Transverse colon (tissue), 4 donors: ENCODE measurements at places on chromosomes 12 and 14.

GRCh38 chr12:49088150-49088931 is 6.3 kb downstream of the DHH start:
- DNase-seq, result peak; percentile 73

DNA sequence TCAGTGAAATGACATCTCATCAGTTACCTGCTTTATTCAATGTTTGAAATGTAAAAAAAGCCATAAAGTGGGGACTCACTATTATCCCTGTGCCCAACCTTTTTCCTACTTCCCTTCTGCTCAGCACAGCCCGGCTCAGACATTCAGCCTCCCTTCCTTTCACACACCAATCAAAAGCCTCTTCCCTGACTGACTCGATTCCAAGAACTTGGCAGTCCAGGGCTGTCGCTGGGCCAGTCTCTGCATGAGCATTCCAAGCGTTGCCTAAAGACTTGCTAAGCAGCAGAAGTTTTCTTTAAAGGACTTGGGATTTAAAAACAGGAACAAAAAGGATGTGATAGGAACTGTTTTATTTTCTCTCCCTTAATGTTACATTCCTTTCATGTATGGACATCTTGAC is 22.7 kb downstream of the ITPR2 start:
- DNase-seq, result no peak

DNA sequence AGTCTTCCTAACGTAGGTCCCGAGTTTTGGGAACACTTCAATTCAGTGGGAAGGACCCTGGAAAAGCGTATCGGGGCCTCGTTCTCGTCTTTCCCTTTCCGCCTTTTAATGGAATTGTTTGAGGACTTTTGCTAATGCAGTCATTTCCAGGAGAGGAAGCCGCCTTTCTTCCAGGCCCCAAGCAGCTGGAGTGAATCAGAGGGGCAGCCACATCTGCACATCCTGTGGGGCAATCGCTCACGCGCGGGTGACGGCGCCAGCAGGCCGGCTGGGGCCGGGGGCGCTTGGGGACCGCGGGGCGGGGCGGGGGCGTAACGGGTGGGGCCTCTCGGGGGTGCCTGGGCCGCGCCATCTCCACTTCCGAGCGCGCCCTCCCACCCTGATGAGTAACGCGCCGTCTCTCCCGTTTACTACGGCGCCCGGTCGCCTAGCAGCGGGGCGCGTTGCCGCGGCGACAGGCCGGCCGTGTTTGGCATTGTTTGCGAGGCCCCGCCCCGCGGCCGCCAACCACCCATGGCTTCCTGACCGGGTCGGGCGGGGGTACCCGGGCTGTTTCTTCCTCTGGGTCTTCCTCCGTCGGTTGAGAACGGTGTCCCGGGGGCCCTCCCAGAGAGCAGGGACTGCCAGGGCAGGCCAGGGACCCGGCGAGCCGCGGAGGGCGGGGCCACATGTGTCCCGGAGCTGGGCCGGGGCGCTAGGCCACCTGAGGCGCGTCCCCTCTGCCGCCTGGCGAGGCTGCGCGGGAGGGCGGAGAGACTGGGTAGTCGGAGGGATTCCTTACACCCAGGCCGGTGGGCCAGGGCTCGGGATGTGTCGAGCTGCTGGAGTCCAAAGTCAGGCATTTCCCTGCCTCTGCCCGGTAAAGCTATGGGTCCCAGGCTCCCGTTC is 2.3 kb downstream of the GSG1 start:
- DNase-seq, result peak; percentile 92

DNA sequence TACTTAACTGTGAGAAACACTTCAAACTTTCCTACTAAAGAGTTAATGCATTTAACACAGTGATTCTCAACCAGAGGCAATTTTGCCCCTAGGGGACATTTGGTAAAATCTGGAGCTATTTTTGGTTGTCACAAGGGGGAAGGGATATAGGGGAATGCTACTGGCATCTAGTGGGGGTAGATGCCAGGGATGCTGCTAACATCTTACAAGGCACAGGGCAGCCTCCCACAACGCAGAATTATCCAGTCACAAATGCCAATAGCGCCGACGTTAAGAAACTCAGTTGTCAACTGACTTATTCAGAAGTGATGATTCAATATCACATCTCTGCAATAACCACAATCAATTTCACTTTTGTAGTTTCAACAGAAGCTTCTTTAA is 2.0 kb downstream of the EEA1 start:
- no peak for DNase-seq

- DNase-seq, result no peak
These were observed 414.5 kb downstream of the PCNX1 start for GRCh38 chr14:71321574-71322315.

GRCh38 chr12:4899364-4899763 is 10.3 kb upstream of the KCNA1 start:
- no peak for DNase-seq

GRCh38 chr12:4160314-4161040 is 113.1 kb upstream of the CCND2 start:
- DNase-seq, result no peak

DNA sequence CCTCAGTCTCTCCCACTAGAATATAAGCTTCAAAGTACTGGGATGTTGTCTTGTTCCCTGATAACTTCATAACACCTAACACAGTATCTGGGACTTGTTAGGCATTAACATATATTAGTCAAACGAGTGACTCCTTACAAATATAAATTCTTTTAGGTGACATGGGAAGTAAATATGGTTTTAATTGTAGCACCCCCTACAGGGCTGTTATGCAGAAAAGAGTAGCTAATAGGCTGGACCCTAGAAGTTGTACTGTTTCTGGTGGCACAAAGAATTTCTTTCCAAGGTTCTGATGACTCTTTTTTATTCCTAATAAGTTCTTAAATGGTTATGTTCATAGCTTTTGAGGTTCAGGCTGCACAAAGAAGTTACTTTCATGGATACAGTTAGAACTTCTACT is 29.8 kb downstream of the GPATCH2L start:
- DNase-seq, result no peak

DNA sequence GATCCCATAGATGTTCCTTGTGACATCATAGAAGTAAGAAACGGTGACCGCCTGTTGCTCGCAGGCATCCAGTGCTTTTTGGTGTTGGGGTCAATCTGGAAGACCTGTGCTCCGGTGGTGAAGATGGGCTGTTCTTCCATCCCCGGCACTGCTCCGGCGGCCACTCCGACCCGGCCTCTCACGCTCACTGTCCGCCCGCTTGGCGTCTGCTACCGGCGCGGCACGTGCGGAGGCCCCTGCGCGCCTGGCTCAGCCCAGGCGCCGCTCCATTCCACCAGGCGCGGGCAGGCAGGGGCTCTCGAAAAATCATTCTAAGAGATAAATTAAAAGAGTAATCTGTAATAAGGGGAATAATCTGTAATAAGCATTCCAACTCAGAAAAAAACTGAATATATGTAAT is 934.5 kb downstream of the TMEM121 start:
- DNase-seq, result no peak

DNA sequence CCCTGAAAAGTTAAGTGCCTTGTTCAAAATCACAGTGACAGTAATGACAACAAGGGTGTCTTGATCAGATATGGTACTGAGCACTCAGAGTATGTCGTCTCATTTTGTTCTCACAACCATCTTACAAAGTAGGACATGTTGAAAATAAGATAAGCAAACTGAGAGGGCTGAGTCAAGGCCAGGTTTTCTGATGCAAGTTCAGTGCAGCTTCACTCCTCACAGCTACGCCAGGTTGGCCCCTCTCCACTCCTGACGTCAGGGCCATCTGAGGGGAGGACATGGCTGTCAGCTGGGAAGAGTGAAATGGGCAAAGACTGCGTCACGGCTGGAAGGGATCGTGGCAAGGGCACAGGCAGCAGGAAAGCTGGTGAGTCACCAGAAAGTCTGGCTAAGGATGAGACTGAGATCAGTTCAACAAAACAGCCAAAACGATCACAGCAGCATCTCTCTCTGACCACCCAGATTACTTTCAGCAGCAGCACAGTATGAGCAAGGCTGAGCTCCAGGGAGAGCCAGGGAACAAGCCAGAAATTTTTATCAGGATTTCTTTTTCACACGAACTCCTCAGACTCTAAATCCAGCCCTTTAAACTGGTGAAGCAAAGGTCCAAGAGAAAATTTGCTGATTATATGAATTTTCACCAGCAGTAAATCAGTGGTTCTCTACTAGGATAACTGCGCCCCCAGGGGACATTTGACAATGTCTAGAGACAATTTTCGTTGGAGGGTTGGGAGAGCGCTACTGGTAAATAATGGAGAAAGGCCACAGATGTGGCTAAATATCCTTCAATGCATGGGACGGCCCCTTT is 297.9 kb upstream of the AMIGO2 start:
- DNase-seq, result peak; percentile 86

DNA sequence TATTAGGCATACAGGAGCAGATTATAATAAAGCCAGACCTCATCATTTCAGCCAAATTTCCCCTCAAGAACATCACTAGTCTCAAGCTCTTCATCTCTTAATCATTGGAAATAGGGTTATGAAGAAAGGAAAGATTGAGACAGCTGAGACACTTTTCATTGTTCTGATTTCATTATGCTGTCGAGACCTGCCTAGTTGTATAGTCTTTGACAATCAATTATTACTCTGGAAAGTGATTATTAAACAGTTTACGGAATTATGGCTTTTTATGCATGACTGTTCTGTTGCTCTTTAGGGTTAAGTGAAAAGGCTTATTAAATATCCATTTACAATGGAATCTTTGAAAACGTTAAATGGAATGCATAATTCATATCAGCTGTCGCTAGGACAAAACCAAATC is 48.3 kb downstream of the TTC6 start:
- no peak for DNase-seq

GRCh38 chr14:60807971-60808370 is 73.4 kb downstream of the MNAT1 start:
- no peak for DNase-seq

GRCh38 chr12:115213118-115213517 is 529.1 kb upstream of the TBX3 start:
- DNase-seq, result no peak

- DNase-seq, result no peak
These were observed 14.8 kb upstream of the OR6J1 start for GRCh38 chr14:22658946-22659345.

DNA sequence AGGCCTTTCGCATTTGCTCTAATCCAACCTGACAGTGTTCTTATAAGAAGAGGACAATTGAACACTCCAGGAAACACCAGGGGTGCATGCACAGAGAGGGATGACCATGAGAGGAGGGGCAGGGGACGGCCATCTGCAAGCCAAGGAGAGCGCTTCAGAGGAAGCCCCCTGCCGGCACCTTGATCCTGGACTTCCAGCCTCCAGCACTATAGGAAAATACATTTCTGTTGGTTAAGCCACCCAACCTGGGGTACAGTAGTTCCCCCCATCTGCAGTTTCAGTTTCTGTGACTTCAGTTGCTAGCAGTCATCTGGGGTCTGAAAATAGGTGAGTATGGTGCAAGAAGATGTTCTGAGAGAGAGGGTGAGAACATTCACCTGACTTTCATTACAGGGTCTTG is 64.7 kb downstream of the CLMN start:
- no peak for DNase-seq

DNA sequence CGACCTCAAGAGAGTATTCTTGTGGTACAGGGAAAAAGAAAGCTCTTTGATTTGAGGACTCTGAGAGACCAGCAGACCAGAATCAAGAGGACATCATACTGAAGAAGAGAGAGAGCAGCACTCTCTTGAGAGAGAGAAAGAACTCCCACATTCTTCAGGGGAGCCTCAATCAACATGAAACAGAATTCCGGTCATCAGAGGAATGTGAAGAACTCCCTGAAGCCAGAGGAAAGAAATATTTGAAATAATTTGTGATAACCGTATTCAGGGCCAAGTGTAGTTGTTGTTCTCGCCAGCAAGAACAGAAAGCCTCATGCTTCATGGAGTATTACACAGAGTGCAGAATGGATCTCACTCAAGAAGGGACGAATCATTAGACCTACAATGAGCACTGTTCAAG is 363.8 kb upstream of the TMEM132C start:
- no peak for DNase-seq

DNA sequence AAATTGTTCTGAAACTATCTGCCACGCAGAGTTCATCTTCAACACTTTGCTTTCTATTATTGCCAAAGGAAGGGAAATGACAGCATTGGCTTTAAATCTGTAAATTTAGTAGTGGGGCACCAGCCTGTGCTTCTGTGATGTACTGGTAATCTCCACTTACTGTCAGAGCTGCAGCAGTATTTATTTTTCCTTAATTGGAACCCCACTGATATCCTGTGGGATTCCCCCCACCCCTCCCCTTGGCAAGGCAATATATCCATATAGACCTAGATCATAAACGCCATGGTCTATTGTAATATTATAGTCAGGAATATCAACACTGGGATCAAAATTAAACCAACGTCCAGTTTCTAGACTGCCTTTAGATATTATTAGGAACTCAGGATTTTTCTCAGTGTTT is 96.7 kb downstream of the RMST start:
- no peak for DNase-seq

DNA sequence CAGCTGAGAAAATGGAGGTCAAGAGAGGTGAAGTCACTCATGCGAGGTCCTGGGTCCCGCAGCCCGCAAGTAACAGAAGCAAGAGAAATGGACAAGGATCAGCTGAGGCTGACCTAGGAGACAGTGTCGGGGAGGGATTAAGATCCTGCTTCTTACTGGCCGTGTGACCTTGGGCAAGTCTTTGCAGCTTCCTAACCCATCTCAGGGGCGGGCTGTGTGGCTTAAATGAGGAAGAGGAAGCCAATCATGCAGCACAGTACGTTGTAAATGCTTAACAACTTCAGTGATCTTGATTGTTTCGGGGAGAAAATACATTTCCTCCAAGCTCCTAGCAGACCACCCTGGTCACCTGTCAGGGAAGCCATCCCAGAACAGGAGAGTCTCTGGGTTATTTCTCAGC is 7.1 kb upstream of the PGF start:
- DNase-seq, result no peak

DNA sequence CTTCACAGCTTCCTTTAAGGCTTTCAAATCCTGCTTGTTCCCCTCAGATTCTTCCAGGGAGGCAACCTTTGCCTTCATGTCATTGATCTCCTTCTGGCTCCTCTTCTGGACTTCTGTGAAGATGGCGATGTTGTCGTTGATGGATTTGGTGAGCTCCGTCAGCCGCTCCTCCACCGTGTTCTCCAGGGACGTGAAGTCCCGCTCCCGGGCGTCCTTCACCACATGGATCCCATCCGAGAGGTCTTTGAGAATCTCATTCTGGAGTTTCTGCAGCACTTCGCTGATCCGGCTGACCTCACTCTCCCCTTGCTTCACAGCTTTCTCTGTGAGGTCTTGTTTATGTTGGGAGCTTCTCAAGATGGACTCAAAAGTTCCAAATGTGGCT is 7.9 kb downstream of the CKAP4 start:
- no peak for DNase-seq

DNA sequence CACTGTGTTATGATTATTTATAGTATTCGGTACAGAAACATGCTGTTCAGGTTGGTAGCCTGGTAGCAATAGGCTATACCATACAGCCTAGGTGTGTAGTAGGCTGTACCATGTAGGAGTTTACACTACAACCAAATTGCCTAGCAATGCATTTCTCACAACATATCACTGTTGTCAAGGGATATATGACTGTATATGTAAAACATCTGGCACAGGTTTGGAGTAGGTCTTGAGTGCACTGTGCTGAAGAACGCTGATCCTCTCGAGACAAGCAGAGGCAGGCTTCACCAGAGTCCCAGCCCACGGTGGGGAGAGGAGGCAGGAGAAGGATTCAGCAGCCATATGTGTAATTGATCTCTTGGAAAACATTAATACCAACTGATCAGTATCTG is 15.0 kb upstream of the TBX5 start:
- no peak for DNase-seq
